GM04503 (cell line): ENCODE measurements at places on chromosomes 5 and 9.

GRCh38 chr5:139091439-139092156 is 106.6 kb downstream of the SIL1 start:
- DNase-seq: no peak

DNA sequence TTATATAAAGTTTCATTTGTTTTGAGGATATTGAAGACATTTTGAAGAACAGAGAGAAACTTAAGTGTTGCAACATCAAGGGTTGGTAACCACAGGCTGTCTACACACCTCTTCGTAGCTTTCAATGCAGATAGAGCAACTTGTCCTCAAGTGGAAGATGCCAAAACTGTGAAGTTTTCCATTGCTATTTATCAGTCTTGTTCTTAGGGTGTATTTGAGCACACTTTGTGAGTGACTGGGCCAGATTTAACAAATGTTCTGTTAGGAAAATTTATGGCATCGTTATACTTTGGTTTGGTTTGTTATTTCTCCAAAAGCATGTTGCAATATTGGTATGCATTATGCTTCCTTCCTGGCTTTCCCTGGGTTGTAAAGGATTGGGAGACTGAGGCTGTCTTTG is 31.6 kb downstream of the NNT start:
- no peak for DNase-seq

GRCh38 chr9:3909966-3910650 is 384.3 kb upstream of the RFX3 start:
- no peak for DNase-seq

- no peak for DNase-seq
These were observed 126.7 kb downstream of the SNX18 start for GRCh38 chr5:54644226-54644625.

DNA sequence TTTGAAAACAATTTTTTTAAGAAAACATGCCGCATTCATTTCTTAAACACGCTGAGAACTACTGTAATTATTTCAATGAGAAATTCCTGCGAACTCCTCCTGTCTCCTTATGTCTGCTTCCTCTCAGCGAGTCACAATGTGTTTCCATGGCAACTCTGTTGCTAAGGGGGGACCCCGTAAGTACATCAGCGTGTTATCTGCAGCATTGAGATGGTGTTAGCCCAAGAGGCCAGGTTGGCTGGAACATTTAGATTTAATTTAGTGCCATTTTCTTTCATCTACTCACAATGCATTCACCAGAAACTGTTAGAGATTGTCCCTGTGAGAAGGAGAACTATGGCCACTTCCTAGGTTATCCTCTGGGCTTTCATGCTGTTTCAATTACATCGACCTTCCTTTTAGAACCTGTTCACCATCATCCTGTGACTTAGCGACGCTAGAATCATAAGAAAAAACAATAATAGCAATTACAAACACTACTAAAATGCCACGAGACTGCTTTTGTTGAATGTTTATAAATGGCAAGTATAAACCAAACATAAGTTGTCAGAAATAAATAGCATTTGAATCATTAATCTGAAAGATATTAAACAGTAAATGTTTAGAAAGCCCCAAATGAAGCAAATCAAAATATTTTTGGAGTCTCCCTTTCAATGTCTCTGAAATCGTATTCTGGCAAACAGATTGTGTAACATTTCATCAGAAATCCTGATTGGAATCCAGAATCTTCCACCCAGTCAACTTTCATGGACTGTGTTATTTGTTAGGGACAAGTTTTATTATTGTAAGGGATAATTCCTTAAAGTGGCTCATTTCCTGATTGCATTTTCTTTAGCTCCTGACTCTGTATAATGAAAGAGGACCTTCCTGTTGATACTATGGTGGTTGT is 39.7 kb upstream of the SHC3 start:
- no peak for DNase-seq

DNA sequence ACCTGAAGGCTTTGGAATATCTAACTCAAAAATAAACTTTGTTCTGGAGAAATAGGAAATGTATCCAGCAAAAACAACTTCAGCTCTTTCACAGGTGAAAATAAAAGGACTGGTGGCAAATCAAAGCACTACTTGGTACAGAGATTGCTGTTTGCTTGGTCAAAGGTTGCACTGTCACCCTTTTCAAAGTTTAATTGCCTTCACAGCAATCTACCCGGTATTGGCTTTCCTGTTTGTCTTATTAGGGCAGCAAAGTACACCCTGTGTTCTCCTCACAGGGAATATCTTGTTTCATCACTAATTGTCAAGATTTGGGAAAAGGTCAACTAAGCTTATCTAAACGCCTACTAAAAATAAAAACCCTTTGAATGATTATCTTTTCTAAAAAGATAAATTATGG is 214.1 kb upstream of the ADCY2 start:
- no peak for DNase-seq

- DNase-seq: no peak
These were observed 412.1 kb downstream of the KDM4C start for GRCh38 chr9:7169717-7170389.

- peak; percentile 71 for DNase-seq
These were observed 101.1 kb downstream of the MUSK start for GRCh38 chr9:110769667-110770066.

DNA sequence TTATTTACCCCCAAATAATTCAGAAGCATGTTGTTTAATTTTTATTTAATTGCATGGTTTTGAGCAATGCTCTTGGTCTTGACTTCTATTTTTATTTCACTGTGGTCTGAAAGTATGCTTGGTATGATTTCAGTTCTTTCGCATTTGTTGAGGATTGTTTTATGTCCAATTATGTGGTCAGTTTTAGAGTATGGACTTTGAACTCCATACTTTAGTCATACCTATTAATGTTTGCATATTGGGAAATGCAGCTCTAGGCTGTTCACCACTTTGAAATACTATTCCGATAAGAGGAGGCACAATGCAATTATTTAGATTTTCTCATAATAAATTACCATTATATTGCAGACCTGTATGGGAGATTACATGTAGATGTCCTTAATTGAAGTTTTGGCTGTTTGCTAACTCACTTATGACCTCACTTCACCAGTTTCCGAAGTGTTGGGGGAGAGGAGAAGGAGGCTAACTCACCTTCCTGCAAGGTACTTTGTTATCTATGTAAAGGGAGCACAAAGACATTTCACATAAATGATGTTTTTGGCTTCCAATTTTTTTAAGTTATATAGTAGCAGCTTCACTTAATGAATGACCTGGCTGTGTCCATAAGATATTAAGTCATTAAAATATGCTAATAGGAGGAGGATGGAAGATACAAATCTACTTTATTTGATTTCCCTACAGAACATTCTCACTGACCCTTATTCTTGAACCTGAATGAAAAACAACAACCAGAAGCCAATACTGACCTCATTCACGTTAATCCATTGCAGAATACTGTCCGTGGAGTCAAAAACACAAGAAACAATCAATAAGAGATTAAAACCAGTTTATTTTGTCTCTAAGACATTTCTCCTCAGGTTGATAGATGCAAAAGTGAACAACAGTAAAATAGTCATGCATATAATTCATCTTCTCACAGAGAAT is 970.3 kb upstream of the ARRDC3 start:
- DNase-seq: peak; percentile 67

DNA sequence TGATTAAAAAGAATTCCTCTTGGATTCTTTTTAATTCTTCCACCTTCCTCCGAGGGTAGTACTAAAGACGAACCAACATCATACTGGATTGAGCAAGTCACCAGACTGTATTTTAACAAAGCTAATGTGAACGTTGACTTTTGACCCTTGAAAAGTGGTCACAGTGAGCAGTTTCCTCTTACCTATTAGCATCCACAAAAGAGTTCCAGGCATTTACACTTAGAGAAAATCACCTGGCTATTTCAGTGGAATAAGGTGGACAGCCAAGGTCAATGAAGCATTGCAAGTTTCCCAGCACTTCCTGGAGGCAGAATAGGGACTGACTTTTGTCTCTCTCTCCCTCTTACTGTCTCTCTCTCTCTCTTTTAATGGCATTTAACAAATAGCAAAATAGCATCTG is 145.1 kb upstream of the DAB2 start:
- no peak for DNase-seq

- no peak for DNase-seq
These were observed 4.4 kb downstream of the S1PR3 start for GRCh38 chr9:88995627-88996026.

- DNase-seq: no peak
These were observed 42.7 kb downstream of the NCS1 start for GRCh38 chr9:130214776-130215340.

- DNase-seq: no peak
These were observed 61.8 kb upstream of the SLC30A5 start for GRCh38 chr5:69032009-69032408.

- DNase-seq: no peak
These were observed 17.3 kb downstream of the ITGA1 start for GRCh38 chr5:52804981-52805380.

DNA sequence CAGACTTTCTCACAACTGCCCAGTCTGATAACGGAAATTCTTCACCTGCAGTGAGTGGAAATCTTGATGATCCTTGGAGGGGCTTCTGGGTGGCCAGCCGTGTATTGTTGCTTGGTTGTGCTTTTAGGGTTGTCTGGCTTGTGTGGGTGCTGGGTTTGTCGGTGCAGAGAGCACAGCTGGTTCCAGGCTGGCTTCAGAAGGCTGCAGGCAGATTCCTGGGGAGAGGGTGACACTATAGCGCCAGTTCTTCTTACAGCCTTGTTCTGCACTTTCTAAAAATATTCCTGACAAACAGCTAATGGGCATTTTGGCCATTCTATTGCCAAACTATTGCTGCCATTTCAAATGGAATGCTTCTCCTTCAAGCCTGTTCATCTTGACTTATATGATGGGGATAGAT is 99.3 kb downstream of the PDZD2 start:
- no peak for DNase-seq

DNA sequence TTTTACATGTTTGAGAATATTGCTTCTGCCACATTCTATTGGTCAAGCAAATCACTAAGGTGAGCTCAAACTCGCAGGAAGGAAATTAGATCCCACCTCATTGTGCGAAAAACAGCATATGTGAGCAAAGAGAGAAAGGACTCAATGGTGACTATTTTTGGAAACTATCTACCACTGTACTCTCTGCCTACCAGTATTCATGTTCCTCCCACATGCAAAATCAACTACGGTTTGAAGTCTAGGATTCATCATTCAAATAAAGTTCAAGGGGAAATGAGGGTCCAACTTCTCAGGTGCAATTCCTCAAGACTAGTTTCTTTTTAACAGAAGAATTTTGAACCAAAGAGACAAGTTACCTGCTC is 60.6 kb downstream of the FAM174A start:
- DNase-seq: no peak

DNA sequence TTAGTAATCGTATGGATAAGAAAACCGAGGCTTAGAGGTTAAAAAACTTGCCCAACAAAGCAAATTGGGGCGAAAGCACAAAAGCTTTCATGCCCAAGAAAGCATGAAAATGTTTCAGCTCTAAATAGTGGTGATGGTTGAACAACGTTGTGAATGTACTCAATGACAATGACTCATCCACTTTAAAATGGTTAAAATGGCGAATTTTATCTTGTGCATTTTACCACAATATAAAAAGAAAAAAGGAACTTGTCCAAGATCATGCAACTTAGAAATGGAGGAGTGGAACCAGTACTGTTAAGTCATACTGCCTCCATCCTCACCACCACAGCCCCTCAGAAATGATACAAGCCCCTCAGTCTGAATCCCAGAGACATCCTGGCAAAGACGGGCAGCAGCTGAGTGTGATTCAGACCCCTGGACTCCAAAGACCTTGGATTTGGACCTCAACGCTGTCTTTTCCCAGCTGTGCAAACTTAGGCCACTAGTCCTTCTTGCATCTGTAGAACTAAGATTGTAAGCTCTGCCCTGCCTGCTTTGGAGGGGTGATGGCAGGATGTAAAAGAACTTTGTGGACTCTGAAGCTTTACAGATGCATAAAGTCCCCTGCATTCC is 158.4 kb downstream of the GABBR2 start:
- DNase-seq: no peak

DNA sequence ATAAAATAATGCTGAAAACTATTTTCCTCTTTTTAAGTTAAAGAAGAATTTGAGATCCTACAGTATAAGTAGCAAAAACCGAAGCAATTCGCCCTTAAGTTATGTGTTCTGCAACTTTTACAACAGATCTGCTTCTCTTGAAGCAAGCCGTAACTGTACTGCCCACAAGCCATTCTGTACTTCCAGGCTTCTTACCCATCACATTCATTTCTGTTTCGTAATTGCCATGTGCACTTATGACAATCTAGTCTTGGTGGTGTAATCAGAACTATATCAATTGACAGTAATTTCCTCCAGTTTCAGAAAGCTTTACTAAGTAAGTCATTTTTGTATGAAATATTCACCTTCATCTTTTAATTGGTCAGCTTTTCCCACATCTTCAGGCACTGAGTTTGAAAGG is 13.8 kb downstream of the SGTB start:
- no peak for DNase-seq

GRCh38 chr9:83966209-83966582 is 13.8 kb downstream of the HNRNPK start:
- no peak for DNase-seq

GRCh38 chr5:9490494-9491097 is 55.3 kb downstream of the SEMA5A start:
- no peak for DNase-seq

DNA sequence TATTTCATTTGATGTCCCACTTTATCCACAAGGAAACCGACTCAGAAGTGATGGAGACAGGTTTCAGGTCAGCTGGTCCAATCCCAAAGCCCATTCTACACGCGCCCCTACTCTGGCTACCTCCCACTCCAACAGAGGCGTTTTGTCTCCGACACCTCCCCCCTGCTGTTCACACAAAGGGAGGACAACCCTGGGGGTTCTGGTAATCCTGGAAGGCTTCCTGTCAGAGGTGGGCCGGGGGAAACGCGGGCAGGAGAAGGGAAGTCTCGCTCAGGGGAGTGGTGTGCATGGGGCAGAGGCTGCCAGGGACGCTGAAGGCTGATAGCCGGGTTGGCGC is 39.7 kb upstream of the GABRP start:
- no peak for DNase-seq

GRCh38 chr9:99262949-99263418 is 40.9 kb downstream of the SEC61B start:
- no peak for DNase-seq

- DNase-seq: no peak
These were observed 1.9 kb downstream of the ALDH1A1 start for GRCh38 chr9:72950875-72951442.

DNA sequence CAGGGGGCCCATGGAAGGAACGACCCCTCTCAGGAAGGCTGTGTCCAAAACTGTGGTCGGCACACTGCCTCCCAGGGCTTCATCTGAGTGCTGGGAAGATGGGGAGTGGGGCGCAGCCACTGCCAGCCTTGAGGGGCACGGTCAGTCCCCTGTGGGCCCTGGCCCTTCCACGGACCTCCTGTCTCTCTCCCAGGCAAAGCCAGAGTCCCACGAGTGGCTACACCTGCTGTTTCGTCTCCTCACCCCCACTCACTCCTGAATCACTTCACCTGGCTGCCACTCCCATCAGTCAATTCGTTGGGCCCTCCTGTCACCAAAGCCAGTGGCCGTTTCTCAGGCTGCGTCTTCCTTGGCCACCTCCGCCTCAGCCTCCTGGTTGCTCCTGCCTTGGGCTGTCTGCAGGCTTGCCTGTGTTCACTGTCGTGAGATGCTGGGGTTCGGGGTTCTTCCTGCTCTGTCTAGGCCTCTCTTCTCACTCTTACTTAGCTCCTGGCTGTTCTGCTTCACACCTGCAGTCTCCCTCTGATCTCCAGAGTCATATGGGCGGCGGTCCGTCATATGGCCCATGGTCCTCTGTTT is 58.8 kb upstream of the RNF130 start:
- no peak for DNase-seq
